ENCODE measurements at places on chromosomes 5 and 9.
A peak's percentile ranks its signal among the peaks of the same experiment; 100 is the strongest.

DNA sequence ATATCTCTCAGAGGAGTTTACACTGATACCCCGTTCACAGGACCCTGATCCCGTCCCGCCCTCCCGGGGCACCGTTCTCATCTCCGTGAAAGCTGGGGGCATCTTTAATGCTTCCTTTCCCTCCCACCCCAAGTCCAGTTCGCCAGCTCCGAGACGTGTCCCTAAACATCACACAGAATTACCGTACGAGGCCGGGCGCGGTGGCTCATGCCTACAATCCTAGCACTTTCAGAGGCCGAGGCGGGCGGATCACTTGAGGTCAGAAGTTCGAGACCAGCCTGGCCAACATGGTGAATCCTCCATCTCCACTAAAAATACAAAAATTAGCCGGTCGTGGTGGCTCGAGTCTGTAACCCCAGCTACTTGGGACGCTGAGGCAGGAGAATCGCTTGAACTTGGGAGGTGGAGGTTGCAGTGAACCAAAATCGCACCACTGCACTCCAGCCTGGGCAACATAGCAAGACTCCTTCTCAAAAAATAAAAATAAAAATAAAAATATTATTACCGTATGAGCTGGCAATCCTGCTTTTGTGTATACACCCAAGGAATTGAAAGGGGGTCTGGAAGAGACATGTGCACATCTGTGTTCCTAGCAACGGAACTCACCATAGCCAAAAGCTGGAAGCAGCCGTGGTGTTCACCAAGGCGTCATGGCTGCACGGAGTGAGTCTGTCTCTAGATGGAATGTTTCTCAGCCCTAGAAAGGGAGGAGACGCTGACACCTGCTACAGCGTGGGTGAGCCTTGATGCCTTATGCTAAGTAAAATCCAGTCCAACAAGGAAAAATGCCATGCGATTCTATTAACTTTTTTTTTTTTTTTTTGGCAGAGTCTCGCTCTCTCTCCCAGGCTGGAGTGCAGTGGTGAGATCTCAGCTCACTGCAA lies 1.2 kb upstream of the ABO start:
- DNase-seq, result no peak

GRCh38 chr9:130309689-130310455 lies 44.3 kb downstream of the HMCN2 start:
- peak; percentile 7 for DNase-seq

DNA sequence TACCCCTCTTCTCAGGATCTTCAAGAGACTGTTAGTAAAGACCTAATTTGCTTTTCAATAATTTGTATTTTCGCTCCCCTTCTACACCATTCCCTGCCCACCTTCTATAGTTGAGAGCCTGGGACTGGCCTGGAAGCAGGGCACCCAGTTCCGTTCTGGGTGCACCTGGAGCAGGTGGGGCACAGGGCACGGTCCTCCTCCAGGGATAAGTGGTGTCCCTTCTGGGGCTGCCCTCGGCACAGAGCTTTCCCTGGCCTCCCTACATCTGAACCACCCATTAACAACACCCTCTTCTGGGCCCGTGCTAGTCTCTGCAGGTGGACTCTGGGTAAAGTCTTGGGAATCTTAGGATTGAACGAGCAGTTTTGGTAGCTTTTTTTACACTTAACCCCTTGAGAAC lies 92.8 kb upstream of the PANK3 start:
- no peak for DNase-seq

DNA sequence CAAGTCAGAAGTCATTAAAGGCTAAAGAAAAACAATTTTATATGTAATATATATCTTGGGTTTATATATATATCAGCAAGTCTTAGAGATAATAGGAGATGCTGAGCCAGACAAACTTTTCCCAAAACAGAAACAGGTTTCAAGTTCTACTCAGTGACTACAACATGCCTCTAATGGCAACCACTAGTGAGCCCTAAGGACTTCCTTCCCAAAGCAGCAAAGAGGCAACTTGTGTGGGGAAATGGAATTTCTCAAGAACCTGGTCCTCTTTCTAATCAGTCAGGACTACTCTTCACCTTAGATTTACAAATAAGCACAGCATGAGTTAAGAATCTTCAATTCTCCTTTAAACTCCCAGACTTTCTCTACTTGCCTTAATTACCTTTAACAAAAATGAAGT lies 17.6 kb downstream of the RNF38 start:
- no peak for DNase-seq

- DNase-seq, result no peak
These were observed 91.2 kb downstream of the PHF2 start for GRCh38 chr9:93667627-93668026.

GRCh38 chr9:33677961-33678360 lies 117.4 kb upstream of the PRSS3 start:
- DNase-seq, result no peak

GRCh38 chr5:74679966-74680365 lies 5.1 kb upstream of the HEXB start:
- DNase-seq, result no peak

DNA sequence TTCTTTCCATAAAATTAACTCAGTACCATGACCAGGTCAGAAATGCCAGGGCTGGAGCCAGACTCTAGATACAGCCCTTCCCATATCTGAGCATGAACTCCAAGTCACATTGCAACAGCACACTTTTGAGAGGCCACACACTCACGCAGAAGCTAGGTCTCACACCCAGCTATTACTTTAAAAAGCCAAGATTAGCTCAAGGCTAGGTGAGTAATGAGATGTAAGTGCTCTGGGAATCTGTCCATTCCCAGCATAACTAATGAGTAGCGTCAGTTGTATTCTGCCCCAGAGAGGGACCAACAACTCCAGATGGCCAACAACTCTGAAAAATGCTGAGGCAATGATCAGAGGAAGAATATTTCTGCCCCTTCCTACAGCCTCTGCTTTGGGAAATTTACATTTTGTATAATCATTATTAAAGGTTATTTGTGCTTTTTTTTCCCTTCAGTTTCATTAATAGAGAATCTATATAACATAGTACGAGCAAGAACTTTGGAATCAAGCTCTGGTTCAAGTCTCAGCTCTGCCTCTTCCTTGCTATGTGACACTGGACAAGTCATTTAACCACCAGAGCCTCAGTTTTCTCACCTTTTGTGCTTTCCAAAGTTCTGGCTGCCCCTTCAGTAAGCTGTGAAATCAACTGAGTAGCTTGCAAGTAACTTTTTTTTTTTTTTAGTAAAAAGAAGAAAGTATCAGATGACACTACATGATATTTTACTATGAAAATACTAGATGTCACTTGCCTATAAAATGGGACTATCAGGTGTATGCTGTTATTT lies 118.3 kb downstream of the NR6A1 start:
- DNase-seq, result no peak

DNA sequence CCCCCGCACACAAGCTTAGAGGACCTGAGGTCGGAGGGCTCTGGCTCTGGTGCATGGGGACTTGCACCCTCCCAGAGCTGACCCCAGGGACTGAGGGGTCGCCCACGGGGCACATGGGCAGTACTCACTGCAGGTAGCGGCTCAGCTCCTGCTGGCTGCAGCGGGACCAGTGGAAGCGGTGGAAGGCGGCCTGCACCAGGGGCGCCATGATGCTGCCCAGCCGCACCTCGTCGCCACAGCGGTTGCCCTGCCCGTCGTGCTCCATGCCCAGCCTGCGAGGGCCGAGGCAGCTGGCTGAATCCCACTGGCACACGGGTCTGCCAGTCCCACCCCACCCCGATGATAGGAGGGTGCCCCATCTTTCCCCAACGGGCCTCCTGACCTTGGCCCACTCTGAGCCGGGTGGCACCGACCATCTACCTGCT lies 93.8 kb downstream of the ZNF354C start:
- DNase-seq, result peak; percentile 37

DNA sequence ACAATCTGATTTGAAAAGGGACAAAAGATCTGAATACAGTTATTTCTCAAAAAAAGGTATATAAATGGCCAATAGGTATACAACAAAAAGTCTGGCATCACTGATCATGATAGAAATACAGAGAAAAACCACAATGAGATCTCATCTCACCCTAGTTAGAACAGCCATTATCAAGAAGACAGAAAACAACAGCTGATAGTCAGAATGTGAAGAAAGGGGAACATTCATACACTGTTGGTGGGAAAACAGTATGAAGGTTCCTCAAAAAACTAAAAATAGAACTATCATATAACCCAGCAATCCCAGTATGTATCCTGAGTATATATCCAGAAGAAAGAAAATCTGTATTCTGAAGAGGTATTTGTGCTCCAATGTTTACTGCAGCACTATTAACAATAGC lies 75.7 kb upstream of the OR2K2 start:
- DNase-seq, result no peak

DNA sequence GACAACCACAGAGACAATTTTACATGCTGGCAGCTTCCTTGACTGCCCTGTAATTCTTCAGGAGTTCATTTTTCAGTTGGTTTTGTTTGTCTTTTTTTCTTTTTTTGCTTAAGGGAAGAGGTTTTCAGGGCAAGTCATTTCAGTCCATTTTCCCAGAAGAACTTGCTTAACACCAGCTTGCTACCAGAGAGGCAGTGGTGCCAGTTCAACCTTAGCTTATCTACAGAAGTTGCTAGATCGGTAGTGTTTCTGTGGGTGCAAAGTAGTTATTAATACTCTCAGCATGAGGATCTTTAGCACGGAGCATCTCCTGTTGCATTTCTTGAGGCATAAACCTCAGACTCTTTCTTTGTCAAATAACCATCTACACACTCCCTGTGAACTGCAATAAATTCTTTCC lies 1.1 kb downstream of the SPEF2 start:
- no peak for DNase-seq

DNA sequence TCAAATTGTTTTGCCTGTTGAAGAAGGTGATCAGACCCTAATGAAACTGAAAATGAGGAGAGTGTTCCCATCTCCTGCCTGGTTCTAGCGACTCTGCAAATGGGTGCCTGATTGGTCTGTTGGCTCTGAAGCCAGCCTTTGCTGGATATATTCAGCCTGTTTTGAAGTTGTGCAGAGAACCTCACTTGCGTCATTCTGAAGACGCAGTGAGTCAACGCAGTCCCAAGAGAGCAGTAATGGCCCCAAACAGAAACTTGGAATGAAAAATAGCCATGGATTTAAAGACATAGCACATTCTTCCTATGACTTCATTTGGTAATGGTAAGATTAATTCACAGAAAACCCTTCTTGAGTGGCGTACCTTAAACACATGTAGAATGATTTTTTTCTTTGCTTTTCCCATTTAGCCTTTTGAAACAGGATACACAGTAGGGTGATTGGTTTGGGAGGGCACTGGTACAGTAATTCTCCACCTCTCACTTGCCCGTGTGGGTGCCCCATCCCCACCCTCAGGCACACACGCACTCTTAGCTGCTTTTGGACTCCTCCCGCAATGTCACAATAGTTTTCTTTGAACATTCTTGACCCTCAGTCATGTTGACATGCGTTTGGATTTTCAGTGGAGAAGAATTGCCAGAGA lies 54.1 kb upstream of the ABL1 start:
- peak; percentile 74 for DNase-seq

DNA sequence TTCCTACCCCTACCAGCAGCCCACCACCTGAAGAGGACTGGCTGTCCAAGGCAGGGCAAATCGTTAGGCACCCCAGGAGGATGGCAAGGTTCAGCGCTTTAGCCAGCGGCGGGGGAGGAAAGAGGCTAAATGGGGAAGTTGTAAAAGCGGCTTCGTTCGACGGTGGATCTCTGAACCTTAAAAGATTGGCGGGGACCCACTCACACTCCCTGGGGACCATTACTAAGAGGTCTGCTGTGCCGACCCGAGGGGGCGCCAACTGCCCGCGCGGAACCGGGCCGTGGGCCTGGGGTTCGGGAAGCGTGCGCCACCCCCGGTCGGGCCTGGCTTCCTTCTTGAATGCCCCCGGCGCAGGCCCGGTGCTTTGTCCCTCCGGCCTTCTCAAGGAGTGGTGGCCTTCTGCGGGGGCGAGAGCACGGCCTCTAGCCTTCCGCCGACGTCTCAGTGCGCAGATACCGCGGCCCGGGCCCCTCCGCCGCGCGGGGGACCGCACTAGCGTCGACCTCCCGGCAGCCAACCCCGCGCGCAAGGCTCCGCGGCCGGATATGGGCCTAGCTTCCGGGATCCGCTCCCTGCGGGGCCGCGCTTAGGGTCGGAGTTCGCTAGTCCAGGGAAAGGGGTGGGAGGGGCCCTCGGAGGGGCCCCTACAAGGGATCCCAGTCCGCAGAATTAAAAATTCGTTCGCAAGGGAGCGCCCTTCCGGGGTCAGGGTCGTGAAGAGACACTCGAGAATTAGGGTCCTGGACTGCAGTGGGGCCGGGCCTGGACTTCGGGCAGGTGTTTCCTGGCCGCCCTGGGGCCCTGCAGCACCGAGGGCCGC lies 10.5 kb downstream of the NR2F1-AS1 start:
- peak; percentile 36 for DNase-seq

GRCh38 chr5:134463991-134464760 lies 52.5 kb upstream of the CDKN2AIPNL start:
- DNase-seq, result no peak

- DNase-seq, result no peak
These were observed 328.2 kb downstream of the BNC2 start for GRCh38 chr9:16542290-16542689.

- no peak for DNase-seq
These were observed at the start of gene TIMD4 for GRCh38 chr5:156963125-156963524. TIMD4 (minus strand) TSS chr5:156963226; CDS start chr5:156963198, 28 bp downstream.

- no peak for DNase-seq
These were observed 5.5 kb downstream of the TMEM8B start for GRCh38 chr9:35834260-35835215.

DNA sequence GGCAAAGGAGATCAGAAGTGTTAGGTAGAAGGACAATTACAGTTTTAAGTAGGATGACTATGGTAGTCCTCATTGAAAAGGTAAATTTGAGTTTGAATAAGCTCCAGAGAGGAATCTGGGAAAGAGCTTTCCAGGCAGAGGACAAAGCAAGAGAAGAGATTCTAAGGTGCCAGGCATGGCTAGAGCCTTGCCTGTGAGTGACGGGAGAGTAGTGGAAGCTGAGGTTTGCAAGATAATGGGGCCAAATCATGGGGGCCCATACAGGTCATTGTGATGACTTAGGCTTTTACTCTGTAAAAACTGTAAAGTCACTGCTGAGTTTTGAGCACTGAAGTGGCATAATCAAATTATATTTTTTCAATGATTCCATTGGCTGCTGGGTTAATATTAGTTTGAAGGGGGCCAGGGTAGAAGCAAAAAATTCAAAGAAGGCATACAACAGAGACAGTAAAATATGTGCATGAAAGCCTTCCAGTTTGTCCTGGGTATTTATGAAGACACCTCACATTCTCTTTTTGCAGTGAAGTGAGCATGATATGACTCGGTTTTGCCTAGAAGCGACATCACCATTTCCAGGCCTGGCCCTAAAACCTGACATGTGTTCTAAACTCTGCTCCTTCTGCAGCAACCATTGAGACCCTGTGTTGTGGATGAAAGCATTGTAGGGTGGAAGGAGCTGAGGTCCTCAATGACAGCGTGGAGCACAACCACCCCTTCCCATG lies 279.8 kb upstream of the TNC start:
- DNase-seq, result no peak

GRCh38 chr9:134575901-134576176 lies 65.8 kb upstream of the COL5A1 start:
- no peak for DNase-seq

DNA sequence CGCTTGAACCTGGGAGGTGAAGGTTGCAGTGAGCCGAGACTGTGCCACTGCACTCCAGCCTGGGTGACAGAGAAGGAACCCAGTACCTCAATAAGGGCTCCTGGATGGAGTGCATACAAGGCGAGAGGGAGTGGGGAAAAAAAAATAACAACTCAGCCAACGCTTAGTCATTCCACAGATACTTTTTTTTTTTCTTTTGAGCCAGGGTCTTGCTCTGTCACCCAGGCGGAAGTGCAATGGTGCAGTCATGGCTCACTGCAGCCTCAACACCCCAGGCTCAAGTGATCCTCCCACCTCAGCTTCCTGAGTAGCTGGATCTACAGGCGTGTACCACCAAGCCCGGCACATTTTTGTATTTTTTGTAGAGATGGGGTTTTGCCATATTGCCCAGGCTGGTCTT lies 59.5 kb upstream of the GGTA1 start:
- no peak for DNase-seq

GRCh38 chr9:29078063-29078666 lies 1504.9 kb upstream of the C9orf72 start:
- no peak for DNase-seq

Measured in right cardiac atrium (tissue), 5 donors.